Stimulated activated CD4-positive, alpha-beta T cell treated with anti-CD3 and anti-CD28 coated beads, Interleukin-12 subunit alpha, Interleukin-12 subunit beta, amount 100 ng/mL, for 48 hours (primary cell): ENCODE measurements at places on chromosomes 3 and 15.

- DNase-seq = no peak
Observed at GRCh38 chr3:189841473-189842205, 210.4 kb downstream of the TP63 start.

GRCh38 chr3:130480736-130481135 is 36.2 kb upstream of the COL6A6 start:
- no peak for DNase-seq

DNA sequence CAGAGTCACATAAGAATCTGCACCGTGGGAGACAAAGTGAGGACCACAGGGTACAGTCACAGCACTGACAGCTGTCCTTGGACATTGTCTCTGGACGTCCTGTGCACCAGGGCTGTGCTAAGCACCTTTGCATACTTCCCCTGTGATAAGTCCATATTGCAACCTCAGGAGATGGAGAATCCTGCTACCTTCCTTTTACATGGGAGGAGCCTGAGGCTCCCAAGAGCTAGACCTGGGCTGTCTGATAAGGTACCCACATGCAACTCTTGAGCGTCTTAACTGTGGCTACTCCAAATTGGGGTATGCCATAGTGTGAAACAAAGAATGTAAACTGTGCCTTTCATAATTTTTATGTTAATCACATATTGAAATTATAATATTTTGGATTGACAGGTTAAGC is 2.5 kb upstream of the FETUB start:
- DNase-seq = no peak

- no peak for DNase-seq
Observed at GRCh38 chr3:148089171-148089570, 608.5 kb upstream of the AGTR1 start.

DNA sequence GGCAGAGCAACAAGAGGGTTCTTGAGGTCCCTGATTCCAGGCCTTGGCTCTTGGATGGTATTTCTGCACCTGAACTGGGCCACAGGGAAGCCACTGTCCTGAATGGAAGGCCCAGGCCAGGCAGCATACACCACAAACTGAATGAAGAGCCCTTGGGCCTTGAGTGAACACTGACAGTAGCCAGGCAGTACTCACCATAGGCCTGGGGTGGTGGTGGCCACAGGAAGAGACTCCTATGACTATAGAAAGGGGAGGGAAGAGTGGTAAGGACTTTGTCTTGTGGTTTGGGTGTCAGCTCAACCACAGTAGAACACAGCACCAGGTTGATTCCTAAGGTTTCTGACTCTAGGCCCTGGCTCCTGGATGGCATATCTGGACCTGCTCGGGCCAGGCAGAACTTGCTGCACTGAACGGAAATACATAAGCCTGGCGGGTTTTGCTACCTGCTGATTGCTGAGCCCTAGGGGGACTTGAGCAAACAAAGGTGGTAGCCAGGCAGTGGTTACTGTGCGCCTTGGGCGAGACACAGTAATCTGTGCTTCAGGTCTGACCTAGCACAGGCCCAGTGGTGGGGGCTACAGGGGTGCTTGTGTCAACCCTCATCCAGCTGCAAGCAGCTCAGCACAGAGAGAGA is 241.4 kb downstream of the ISL2 start:
- no peak for DNase-seq

GRCh38 chr15:69158201-69158842 is 2.1 kb upstream of the GLCE start:
- DNase-seq = no peak

DNA sequence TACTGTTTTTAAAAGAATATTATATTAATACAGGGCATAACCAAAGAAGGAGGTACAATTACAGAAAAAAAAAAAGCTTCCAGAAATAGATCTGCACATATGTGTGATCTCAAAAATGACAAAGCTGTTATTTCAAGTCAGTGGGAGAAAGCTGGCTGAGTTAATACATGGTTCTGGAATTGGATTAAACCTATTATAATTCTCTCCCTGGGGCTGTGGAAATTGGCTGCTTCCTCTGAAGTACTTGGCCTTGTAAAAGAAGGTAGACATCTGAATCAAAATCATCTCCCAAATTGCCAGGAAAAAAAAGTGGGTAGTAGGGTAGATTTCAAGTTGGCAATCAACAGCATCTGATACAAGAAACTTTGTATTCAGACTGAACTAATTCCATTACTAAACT is 723.9 kb upstream of the ALCAM start:
- DNase-seq = no peak
